ENCODE measurements at places on chromosomes 6 and 20.

DNA sequence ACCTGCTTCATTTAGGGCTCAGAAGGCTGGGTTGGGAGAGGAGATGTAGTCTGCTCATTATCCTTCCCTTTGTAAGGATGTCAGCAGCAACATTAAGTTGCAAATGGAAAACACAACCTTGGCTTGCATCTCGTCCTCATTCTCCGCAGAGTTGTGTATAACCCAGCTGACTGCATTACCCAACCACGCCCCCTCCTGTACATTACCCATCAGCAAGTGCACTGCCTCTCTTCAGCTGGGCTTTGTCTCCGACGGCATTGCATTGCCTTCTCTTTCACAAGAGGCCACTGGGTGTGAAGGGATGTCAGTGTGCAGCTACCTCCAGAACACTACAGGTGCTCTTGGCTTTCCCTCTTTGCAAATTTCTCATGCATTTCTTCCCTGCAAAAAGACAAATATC is 128.7 kb upstream of the TSHZ2 start:
- DNase-seq = no peak

DNA sequence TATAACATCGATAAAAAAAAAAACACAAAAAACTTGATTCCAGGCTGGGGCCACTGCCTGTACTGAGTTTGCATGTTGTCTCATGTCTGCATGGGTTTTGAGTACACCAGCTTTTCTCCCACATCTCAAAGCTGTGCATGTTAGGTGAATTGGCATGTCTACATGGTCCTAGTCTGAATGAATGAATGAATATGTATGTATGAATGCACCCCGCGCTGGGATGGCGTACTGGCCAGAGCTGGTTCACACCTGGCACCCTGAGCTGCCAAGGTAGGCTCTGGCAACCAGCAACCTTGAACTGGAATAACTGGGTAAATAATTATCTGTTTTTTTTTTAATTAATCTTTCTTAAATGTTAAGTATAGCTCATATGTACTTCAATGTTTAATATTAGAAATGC is 131.0 kb downstream of the MAN1A1 start:
- no peak for DNase-seq

DNA sequence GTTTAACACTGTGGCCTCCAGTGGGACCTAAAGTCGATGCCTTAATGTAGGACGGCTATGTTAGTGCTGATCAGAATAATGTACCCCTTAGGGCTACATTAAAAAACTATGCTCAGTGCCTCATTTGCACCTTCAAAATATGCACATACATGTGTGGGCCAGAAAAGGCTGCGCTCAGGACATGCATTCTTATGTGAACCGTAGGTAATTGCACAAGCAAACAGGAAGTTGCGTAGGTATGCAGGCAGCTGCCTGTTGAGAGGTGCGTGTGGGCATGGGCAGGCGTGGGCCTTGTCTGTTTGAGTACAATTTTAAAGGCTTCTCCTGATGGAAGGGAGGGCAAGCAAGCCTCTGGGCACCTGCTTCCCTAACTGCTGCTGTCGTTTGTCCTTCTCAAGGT is 116.2 kb upstream of the JAG1 start:
- DNase-seq = no peak

DNA sequence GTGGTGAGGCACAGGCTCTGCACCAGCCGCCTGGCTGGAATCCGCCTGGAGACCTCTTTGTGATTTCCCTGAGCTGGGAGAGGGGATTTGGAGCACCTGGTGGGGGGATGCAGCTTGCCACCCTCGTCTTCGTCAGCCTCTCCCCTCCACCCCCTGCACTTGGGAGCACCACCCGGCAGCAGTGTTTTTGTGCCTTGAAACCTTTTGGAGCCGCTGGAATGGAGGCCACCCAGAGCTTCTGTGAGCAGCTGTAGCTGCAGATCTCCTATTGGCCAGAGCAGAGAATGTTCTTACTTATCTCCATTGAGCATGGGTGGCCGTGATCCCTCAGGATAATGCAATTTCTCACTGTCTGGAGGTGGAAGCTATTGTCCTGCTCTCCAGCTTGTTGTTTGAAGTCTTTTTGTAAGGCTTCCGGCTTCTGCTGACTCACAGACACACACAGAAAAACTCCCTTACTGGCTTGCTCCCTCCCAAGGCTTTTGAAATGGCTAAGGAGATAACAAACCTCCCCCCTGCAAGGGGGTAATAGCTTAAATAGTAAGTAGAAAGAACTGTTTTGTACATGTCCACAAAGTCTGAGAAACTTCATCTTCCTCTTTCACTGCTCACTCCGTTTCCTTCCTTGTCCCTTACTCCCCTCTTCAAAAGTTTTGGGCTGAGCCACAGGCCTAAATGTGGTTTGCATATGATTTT is 271.2 kb downstream of the PRL start:
- no peak for DNase-seq

DNA sequence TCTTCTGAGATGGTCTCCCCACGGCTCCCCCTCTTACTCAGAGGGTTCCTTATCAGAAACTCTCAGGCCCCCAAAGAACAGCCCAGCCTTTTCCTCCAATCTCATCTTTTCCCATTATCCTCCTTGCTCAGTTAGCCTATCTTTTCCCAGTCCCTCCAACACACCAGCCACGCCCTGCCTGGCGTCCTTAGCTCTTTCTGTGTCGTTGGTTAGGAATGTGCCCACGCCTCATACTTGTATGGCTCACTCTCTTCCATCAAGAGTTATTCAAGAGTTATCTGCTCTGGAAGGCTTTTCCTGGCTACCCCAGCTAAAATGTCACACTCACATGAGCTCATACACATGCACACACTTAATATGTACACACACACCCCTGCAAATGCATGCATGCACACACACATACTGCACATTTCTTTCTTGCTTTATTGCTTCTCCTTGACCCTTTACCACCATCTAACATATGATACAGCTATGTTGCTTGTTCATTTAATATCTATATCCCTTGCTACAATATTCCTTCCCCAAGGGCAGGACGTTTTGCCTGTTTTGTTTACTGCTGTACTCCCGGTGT is 37.6 kb downstream of the SLC2A10 start:
- peak; percentile 19 for DNase-seq

- no peak for DNase-seq
Measured at GRCh38 chr6:2124260-2124709, 121.1 kb downstream of the GMDS start.

DNA sequence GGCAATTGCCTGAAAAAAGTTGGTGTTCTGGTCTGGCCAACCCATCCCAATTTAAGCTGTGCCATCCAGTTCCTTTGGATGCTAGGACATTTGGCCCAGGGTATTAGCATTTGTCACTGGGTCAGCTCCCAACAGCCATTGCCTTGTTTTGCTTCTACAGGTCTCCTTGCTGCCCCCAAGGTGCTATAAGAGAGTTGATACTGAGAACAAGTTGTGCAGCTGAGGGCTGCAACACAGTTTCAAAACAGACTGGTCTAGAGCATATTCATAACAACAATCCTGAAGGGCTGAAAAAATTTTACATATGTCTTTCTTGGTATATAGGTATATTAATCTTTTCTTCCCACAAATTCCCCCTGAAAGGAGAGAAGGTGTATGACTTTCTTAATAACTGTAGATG is 61.0 kb downstream of the LYRM4 start:
- no peak for DNase-seq

- peak; percentile 43 for DNase-seq
Measured at GRCh38 chr20:4813863-4814695, 92.4 kb downstream of the PRND start.
